T-helper 1 cell (primary cell): ENCODE measurements at places on chromosomes 1 and 21.
A peak's percentile ranks its signal among the peaks of the same experiment; 100 is the strongest.

DNA sequence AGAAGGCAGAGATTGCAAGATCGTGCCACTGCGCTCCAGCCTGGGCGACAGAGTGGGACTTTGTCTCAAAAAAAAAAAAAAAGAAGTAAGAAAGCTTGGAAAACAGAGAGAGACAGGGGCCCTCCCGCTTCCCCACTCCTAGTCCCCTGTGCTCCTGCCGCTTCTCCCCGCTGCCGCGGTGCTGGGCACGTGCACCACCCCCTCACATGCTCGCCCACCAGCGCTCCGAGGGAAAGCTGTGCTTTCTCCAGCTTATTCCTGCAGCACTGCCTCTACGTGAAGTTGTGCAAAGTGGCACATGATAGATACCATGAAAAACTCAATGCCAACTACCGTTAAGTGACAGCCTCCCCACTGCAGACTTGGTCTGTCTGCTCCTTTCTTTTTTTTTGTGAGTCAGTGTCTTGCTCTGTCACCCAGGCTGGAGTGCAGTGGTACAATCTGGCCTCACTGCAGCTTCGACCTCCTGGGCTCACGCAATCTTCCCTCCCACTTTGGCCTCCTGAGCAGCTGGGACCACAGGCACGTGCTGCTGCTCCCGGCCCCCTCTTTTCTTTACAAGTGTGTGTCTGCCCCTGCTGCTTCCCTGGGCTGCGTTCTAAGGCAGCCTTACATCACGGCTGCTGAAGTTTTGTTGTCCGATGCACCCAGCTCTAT, 15.4 kb downstream of the SLX9 start:
- no peak for DNase-seq

GRCh38 chr1:161199506-161200139, 769 bp upstream of the ADAMTS4 start:
- no peak for DNase-seq

GRCh38 chr1:20187103-20187812, 940 bp upstream of the PLA2G2C start:
- DNase-seq = peak; percentile 66

DNA sequence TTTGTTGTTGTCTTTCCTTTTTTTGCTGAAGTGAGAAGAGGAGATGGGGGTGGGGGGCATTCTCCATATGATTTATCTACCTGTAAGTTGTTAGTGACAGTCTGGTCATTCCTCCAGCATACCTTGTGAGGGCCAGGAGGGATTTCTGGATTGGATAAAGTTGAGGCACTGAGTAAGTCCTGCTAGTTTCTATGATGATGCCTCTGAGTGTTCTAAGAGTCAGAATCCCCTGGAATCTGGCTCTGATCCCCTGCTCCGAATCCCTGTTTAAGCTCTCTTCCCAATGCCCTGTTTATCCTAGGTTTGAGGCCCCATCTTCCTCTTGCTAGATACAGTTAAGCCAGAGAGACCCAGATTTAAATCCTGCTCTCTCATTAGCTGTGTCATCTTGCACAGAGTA, 83.2 kb upstream of the HOOK1 start:
- no peak for DNase-seq

DNA sequence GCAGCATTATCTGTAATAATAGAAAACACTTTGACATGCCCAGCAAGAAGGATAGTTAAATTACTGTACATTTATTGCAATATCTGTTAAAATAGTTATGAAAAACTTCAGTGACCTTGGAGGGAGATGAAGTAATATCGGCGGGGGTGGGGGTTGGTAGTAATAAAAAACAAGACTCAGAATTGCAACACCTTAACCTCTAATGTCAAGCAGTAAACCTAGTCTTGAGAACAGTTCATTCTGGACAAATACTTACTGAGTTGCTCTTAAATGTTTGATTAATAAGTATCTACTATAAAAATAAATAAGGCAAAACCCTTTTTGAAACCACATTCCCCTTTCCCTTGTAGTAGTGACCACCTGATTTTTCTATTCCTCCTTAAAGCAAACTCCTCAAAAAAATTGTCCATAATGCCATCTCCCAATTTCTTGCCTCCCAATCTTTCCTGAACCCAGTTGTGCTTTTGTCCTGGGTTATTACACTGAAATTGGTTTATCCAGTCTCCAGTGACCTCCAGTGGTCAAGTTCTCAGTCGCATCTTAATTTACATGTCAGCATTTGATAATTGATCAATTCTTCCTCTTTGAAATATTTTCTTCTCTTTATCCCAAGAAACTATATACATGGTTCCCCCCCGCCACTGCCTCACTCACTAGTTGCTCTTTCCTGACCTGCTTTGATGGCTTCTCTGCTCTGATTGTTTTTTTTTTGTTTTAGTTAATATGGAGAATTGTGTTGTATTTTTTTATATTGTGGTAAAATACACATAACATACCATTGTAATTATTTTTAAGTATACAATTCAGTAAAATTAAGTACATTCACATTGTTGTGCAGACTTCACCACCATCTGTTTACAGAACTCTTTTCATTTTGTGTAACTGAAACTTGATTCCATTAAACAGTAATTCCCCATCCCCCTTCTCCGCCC, 36.8 kb downstream of the RAP1A start:
- no peak for DNase-seq

DNA sequence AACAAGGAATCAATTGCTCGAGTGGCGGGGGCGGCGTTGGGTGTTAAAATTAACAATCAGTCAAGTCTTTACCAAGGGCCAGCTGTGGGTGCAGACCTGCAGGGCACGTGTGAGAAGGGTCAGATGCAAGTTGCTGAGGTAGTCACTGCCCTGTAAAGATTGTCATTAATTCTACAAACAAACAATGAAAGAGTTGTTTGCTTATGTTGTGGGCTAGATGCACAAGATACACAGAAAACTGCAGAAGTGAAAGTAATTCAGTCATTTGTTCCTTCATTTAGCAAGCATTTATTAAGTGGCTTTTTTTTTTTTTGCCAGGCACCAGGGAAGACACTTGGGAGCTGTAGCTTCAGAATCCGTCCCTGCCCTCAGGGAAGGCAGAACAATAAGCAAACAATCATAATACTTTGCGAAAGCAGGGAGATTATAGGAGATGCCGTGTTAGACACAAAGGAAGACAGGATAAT, 79.5 kb downstream of the NR5A2 start:
- no peak for DNase-seq

DNA sequence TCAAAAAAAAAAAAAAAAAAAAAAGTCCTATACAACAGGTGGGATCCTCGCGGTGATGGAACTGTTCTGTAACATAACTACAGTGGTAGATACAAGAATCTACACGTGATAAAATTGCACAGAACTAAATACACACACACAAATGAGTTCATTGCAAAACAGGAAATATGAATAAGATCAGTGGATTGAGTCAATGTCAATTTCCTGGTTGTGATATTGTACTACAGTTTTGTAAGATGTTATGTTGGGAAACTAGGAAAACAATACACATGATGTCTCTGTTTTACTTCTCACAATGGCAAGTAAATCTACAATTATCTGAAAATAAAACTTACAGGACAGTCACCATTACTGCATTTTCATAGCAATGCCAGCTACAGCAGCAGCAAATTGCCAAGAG, 59.8 kb downstream of the ITGB3BP start:
- no peak for DNase-seq

GRCh38 chr1:88799491-88799890, 91.9 kb downstream of the GTF2B start:
- no peak for DNase-seq

- DNase-seq = no peak
These were observed 18.3 kb downstream of the IL6R start for GRCh38 chr1:154423304-154423987.

DNA sequence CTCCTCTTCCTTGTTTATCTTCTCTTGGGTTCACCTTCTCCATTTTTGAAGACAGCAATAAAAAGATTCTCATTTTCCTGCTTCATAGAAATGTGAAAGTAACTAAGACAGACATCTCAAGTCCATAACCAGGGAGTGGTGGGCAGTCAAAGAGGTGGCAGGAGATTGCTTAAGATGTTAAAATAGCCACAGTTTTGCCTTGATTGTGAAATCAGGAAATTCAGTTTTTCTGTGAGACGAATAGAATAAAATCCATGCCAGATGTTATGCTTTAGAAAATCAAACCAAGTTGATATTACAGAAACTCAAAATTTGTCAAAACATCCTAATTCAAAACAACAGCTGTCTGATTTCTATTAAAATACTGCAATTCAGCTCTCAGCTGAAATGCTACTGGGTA, 57.2 kb downstream of the TNN start:
- no peak for DNase-seq

- DNase-seq = no peak
These were observed 88.0 kb upstream of the ADAR start for GRCh38 chr1:154695985-154696384.

DNA sequence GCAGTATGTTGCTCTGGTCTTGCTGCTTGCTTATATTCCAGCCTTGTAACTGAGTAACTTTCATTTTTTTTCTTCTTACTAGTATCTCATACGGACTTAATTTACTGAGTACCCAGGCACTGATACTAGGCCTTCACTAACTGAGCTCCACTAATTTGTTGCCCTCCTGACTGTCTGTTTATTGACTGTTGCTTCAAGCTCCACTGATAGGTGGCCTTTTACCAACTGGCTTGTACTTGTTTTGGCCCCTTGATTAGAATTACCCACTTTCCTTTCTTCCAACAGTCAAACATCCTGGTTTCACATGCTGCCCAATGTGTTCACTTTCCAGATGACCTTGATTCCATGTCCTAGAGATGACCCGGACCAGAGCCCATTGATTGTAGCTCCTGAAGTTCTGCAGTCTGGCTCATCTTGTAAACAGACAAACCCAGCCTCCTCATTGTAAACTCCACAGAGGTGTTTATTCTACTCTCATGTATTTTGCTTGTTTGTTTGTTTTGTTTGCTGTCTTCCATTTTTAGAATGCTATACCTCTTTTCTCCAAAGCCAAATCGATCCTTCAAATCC, 27.7 kb downstream of the RGS1 start:
- DNase-seq = no peak

DNA sequence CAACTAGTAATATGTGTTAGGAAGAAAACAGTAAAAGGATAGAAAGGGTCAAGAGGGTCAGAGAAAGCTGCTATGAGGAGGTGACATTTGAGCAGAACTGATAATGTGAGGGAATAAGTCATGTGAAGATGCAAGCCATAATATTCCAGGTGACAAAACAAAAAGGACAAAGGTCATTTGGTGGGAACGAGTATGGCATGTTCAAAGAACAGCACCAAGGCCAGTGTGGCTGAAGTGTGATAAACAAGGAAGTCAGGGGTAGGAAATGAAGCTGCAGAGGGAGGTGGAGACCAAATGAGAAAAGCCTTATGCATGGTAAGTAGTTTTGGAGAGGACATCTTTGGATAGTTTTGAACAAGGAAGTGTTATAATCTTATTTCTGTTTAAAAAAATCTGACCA, 46.7 kb downstream of the LPGAT1 start:
- no peak for DNase-seq

- no peak for DNase-seq
These were observed 29.1 kb downstream of the CENPF start for GRCh38 chr1:214632091-214632490.

GRCh38 chr1:60573121-60573520, 499.6 kb upstream of the C1orf87 start:
- no peak for DNase-seq

DNA sequence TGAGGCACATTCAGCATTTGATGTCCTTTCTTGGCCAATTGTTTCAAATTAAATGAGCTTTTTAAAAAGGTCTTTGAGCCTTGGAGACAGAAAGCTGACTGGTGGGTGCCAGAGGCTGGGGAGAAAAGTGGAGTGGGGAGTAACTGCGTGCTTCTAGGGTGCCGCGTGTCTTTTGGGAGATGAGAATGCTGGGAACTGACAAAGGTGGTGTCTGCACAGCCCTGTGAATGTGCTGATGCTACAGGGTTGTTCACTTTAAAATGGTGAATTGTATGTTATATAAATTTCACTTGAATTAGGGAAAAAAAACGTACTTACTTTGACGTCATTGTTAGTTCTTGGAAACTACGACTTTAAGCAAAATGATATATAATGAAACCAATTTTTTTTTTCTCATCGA, 8.1 kb upstream of the TFF1 start:
- DNase-seq = peak; percentile 22
